Osteoblast (primary cell): ENCODE measurements at places on chromosomes 3 and 15. TPM values are rescaled to one million over a fixed set of nuclear protein-coding genes. Genes with fewer than 3 reads are reported as not detected.

Gene SLC38A3
- 0.29 and 0.36 TPM in 2 replicates for total RNA-seq

DNA sequence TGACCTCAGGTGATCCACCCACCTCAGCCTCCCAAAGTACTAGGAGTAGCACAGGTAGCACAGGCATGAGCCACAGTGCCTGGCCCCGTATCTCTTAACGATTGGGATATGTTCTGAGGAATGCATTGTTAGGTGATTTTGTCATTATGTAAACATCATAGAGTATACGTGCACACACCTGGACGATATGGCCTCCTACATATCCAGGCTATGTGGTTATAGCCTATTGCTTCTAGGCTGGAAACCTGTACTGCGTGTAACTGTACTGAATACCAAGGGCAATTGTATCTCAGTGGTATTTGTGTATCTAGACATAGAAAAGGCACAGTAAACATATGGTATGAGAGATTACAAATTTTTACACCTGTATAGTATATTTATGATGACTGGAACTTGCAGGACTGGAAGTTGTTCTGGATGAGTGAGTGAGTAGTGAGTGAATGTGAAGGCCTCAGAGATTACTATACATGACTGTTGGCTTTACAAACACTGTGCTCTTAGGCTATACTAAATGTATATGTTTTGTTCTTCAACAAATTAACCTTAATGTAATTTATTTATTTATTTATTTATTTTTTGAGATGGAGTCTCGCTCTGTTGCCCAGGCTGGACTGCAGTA is 120.7 kb downstream of the MBNL1 start:
- DNase-seq: no peak
- no peaks in the 10 kb centered on the region for H3K27me3 ChIP-seq
- H3K36me3 ChIP-seq: peaks cover 3% of the 10 kb centered on the region
- H3K4me1 ChIP-seq: peaks cover 35% of the 10 kb centered on the region
- H3K27ac ChIP-seq: no peak overlapping the region

GRCh38 chr15:88630798-88631463 is 7.9 kb upstream of the ISG20 start:
- peaks cover 92% of the 10 kb centered on the region for H3K36me3 ChIP-seq
- DNase-seq: no peak
- peaks cover 7% of the 10 kb centered on the region for H3K4me1 ChIP-seq
- peak overlapping the region; percentile 42 for H3K27ac ChIP-seq
- H3K4me3 ChIP-seq: no peak overlapping the region

DNA sequence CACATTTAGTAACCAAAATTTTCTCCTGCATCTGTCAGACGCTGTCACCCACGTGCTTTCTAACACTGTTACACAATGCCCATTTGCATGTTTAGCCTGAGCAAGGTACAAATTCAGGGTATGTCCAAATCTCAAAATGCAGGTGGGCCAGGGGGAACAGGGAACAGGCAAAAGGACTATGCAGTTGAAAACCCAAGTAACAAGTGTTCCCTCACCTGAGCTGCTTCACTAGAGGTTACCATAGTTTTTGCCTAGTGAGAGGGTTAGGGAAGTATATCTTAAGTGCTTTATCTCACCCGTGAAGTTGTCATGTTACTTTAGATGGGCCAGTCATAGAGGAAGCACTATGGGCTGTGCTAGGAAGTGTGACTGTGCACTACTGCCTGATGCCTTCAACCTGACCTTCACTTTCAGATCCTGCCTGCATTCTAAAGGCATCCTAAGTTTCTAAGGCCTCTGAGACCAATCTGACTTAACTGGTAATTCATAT is 6.0 kb upstream of the TMEM87A start:
- no peaks in the 10 kb centered on the region for H3K27me3 ChIP-seq
- H3K4me3 ChIP-seq: no peak overlapping the region
- H3K27ac ChIP-seq: no peak overlapping the region
- peaks cover 17% of the 10 kb centered on the region for H3K4me1 ChIP-seq

Gene UPK1B
- total RNA-seq: 0.29 and 0.36 TPM in 2 replicates

DNA sequence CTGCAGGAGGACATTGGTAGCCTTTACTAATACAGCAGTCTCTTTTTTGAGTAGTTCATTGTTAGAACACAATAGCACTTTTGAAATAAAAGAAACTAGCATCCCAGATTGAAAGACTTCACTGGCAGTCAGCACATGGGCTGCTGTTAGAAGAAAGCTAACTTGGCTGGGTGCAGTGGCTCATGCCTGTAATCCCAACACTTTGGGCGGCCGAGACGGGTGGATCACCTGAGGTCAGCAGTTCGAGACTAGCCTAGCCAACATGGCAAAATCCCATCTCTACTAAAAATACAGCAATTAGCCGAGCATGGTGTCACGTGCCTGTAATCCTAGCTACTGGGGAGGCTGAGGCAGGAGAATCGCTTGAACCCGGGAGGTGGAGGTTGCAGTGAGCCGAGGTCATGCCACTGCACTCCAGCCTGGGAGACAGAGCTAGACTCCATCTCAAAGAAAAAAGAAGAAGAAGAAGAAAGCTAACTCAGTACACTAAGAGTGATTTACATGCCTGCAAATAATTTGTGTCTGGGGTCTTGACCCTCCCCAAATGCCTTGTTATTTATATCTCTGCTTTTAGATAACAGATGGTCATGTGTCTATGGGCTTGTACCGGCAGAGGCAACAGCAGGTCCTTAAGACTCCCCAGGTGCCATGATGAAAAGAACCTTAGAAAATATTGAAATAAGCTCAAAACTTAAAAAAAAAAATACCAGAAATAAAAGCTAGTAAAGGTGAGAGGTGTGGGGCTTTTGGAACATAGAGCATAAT is 9.7 kb downstream of the TPM1 start:
- H3K27ac ChIP-seq: peak overlapping the region; percentile 75
- peaks cover 84% of the 10 kb centered on the region for H3K36me3 ChIP-seq
- no peak for DNase-seq
- peaks cover 88% of the 10 kb centered on the region for H3K4me1 ChIP-seq

DNA sequence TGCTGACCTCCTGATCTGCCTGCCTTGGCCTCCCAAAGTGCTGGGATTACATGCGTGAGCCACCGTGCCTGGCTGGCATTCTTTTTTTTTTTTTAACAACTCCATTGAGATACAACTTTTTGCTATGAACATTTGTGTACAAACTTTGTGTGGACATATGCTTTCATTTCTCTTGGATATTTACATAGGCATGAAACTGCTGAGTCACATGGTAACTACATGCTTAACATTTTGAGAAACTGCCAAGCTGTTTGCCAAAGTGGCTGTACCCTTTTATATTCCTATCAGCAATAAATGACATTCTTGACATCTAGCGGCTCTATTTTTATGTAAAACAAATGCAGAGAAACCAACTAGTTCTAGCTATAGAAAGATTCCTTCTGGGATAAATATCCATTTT is 8.7 kb upstream of the YEATS2 start:
- no peak overlapping the region for H3K4me3 ChIP-seq
- H3K27me3 ChIP-seq: no peaks in the 10 kb centered on the region
- no peaks in the 10 kb centered on the region for H3K4me1 ChIP-seq
- H3K27ac ChIP-seq: no peak overlapping the region
- DNase-seq: no peak

DNA sequence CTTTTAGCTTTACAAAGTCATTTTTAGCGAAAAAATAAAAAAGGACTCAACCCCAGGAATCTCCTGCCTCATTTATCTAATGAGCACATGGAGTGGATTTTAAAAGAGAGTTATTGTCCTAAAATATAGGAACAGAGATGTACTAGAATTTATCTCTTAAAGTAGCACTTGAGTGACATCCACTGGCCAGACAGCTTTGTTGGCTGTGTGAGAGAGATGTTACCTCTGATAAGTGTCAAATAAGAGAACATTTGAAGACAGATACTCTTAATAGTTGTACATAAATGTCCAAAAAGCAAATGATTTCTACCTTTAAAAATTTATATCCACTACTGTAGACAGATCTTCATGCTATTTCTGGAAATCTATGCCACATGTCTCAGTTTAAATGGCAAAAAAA is 12.3 kb upstream of the MFSD1 start:
- peaks cover 2% of the 10 kb centered on the region for H3K36me3 ChIP-seq
- no peaks in the 10 kb centered on the region for H3K27me3 ChIP-seq
- H3K27ac ChIP-seq: peak overlapping the region; percentile 51
- H3K4me1 ChIP-seq: peaks cover 37% of the 10 kb centered on the region
- no peak overlapping the region for H3K4me3 ChIP-seq

DNA sequence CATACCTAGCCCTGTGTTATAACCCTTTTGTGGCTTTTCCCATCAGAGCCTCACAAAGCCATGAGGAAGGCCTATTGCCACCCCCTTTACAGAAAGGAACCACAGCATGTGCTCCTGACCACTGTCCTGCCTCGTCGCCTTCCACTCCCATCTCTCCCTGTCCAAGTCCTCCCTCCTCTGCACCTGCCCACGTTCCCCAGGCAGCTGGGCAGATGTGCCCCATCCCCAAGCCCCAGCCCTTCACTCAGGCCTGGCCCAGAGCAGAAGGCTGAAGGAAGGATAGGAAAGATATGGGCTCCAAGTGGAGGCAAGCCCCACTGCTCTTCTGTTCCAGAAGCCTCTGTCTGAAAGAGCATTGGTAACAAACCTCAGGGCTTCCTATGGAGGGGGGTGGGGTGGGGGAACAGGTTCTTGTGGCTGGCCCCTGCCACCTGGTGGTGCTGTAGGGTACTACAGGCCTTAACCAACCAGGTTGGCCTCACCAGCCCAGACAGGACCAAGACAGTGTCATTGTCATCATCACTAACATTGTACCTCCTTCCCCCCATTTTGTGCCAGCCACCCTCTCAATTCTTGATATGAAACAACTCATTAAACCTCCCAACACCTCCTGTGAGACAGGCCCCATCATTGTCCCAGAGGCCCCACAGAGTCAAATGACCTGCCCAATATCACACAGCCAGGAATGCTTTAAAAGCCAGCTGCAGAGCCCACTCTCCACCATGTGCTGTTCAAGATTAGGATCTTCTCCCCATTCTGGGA is 10.0 kb downstream of the POC1A start:
- H3K36me3 ChIP-seq: peaks cover 25% of the 10 kb centered on the region
- no peaks in the 10 kb centered on the region for H3K4me1 ChIP-seq
- no peak overlapping the region for H3K27ac ChIP-seq
- peak; percentile 95 for DNase-seq

DNA sequence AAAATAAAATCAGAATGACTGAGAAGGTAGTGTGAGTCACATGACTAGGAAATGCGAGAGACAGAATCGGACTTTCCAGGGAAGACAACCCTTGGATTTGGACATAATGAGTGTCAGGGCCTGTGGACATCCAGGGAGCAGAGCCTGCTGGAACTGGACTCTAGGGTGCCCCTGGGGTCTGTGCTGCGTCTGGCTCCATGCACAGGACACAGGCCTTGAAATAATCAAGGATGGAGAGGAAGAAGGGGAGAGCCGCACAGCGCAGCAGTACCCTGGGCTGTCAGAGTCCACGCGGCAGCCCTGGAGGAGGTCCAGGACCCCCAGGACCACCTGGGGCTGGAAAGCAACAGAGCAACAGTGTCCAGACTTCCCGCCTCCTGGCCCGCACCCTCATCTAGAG is 173.7 kb downstream of the PDE8A start:
- no peaks in the 10 kb centered on the region for H3K4me1 ChIP-seq
- no peak overlapping the region for H3K27ac ChIP-seq
- H3K36me3 ChIP-seq: no peaks in the 10 kb centered on the region
- no peak for DNase-seq

GRCh38 chr15:92638291-92638708 is 17.3 kb downstream of the FAM174B start:
- peak; percentile 80 for DNase-seq
- no peak overlapping the region for H3K27ac ChIP-seq
- H3K36me3 ChIP-seq: no peaks in the 10 kb centered on the region
- H3K4me1 ChIP-seq: no peaks in the 10 kb centered on the region

- H3K4me1 ChIP-seq: no peaks in the 10 kb centered on the region
- peaks cover 10% of the 10 kb centered on the region for H3K27me3 ChIP-seq
- H3K27ac ChIP-seq: no peak overlapping the region
- no peak for DNase-seq
- no peaks in the 10 kb centered on the region for H3K36me3 ChIP-seq
These were observed 50.3 kb downstream of the MED12L start for GRCh38 chr3:151135541-151136337.

- H3K4me1 ChIP-seq: no peaks in the 10 kb centered on the region
- H3K4me3 ChIP-seq: no peak overlapping the region
- H3K27ac ChIP-seq: no peak overlapping the region
- DNase-seq: no peak
These were observed 10.1 kb downstream of the PRR23E start for GRCh38 chr3:127203024-127203423.

Gene GP9
- not detected in 2 replicates for total RNA-seq

Gene EOMES
- total RNA-seq: under 0.01 TPM in 1 of 2 replicates, not detected in the other

DNA sequence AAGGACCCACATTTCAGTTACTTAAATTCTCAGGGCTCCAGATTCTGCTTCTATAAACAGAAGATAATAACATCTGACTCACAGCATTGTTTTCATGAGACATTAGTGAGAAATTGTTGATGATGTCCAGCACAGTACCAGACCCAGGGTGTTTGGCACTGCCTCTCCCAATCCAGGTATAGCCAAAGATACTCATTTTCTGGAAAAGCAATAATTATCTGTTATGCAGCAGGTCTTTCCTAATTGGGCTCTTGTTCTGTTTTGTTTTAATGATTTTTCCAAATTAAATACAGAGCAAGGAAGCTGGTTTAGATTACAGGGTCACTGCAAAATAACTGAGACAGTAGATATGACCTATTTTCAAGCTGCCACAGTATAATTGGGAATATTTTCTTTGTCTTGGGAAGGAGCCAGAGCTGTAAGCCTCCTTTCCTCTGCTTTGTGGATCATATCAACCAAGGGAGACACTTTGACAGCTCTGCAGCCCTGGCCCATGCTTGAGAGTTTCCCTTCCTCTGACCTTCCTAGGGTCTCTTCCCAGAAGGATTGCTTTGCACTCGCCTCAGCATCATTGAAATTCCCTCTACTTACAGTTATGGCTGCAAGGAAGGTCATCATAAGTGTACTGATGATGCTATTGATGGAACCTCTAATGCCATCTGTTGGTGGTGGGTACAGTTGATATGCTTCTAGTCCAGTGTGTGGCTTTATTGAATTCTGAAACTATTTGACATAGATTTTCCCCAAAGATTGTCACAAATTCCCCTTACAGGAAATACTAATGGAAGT is 522.4 kb upstream of the ADAMTS9 start:
- H3K27ac ChIP-seq: no peak overlapping the region
- no peaks in the 10 kb centered on the region for H3K36me3 ChIP-seq
- DNase-seq: no peak
- H3K27me3 ChIP-seq: no peaks in the 10 kb centered on the region
- H3K4me3 ChIP-seq: no peak overlapping the region
- no peaks in the 10 kb centered on the region for H3K4me1 ChIP-seq

- H3K4me3 ChIP-seq: no peak overlapping the region
- H3K27me3 ChIP-seq: peaks cover 3% of the 10 kb centered on the region
- no peaks in the 10 kb centered on the region for H3K36me3 ChIP-seq
- no peak overlapping the region for H3K27ac ChIP-seq
These were observed 2.6 kb downstream of the GP9 start for GRCh38 chr3:129063091-129063640.

- no peak overlapping the region for H3K4me3 ChIP-seq
- H3K36me3 ChIP-seq: peaks cover 52% of the 10 kb centered on the region
- no peaks in the 10 kb centered on the region for H3K27me3 ChIP-seq
- peaks cover 98% of the 10 kb centered on the region for H3K4me1 ChIP-seq
- peak overlapping the region; percentile 97 for H3K27ac ChIP-seq
These were observed 14.0 kb downstream of the SMAD3 start for GRCh38 chr15:67079361-67079760.
